ENCODE measurements at places on chromosomes 16 and 17.

GRCh38 chr17:28746611-28747050, 2.8 kb downstream of the TRAF4 start:
- DNase-seq, result no peak

- DNase-seq, result no peak
Observed at GRCh38 chr17:45258981-45259380, 2.9 kb downstream of the SPATA32 start.

DNA sequence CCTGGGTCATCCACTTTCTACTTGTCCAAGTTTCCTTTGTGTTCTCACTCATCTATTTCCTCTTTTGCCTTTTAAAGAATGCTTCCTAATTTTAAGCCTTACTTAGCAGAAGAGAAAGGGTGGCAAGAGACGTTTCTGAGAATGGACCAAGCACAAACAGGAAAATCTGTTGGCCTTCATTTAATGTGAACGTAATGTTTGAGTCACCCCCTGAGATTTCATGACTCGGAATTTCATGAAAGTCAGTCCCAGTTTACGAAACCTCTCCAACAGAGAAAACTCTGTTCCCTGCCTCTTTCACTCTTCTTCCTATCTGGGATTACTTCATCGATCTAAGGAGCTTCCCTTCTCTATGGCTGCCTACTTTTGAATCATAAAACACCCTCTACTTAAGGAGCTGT, at the start of gene CD300E:
Gene CD300E (minus strand): TSS at position 46 of the 401 bp plus-strand sequence. CDS start 117 bp downstream, outside the sequence.
- DNase-seq, result no peak

DNA sequence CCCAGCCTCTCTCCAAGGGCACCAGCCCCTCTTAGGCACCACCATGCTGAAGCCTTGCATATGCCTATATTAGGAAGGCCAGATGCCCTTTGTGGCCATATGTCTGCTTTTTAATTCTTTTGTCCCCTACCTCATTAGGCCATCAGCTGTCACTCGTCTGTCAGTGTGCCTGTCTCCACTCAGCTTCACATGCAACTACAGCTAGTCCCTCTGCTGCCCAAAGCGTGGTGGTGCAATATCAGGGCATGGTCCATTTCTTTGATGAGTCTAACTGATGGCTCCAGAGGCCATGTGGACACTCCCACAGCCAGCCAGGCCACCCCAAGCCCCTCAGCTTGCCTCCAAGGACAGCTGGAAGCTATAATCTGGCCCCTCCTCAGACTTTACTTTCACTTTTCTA, 36.3 kb downstream of the MYO18A start:
- no peak for DNase-seq

DNA sequence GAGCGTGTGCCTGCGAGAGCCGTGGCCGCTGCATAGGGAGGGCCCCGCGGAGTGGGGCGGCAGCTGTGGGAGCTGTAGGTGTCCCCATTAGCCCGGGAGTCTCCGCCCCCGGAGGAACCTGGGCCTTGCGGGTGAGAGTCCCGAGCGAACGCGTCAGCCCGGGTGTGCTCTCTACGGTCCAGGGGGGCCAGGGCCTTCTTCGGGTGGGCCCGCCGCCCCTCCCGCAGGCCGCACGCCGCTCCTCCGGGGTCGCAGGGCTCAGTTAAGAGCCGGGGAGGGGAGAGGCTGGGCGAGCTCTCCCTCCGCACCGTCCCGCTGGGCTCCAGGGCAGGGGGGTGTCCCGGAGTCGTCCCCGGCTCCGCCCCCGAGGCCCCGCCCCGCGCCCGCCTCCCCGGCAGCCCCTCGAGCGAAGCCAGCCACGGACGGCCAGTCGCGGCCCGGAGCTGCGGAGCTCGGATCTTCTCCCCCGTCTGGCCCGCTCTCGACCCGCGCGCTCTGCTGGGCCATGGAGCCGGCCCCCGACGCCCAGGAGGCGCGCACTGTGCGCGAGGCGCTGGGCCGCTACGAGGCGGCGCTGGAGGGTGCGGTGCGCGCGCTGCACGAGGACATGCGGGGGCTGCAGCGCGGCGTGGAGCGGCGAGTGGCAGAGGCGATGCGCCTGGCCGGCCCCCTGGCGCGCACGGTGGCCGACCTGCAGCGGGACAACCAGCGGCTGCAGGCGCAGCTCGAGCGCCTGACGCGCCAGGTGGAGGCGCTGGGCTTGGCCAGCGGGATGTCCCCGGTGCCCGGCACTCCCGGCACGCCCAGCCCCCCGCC, at the start of gene SMTNL2:
Gene SMTNL2 (plus strand): TSS at position 429 of the 816 bp plus-strand sequence. CDS start 77 bp downstream, at position 506.
- no peak for DNase-seq

DNA sequence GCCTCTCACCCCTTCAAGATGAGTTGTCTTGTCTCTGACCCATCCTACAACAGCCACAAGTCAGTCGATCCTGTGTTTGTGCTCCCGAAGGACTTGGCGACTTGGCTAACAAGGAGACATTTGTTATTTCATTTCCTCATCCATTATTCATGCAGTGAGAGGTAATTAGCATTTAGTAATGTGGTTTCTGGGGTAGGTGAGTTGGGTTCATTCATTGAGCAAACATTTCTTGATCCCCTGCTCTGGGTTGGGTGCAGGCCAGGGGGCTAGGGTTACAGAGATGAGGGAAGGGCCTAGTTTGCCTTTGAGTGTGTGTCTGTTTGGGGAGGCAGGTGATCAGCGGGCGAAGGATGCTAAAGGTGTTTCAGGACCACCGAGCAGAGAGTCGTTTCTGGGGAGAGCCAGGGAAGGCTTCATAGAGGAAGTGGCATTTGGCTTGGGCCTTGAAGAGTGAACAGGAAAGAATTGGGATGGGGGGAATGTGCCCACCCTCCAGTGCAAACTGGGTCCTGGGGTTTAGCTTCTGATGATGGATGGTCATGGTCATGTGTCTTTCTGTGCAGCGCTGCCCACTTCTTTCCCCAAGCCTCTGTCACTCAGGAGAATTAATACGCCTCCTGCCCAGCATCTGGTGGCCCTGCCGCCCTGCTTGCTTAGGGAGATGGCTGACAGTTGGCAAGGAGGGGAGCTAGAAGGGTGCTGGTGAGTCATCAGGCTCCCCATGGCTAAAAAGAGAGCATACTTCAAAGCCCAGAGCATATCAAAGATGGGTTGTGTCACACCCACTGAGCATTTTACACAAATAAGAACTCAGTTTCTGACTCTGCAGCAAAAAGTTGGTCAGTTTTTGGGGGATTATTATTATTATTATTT, 38.5 kb downstream of the MSI2 start:
- DNase-seq, result no peak

GRCh38 chr17:78096093-78096492, 32.5 kb downstream of the TMC6 start:
- no peak for DNase-seq

GRCh38 chr16:56869513-56870275, 4.7 kb downstream of the SLC12A3 start:
- DNase-seq, result no peak
